Stimulated activated CD4-positive, alpha-beta T cell treated with anti-CD3 and anti-CD28 coated beads, Interleukin-4, amount 100 ng/mL, for 48 hours (primary cell): ENCODE measurements at places on chromosomes 2 and 18.

- DNase-seq = no peak
These were observed 30.3 kb downstream of the MGAT5 start for GRCh38 chr2:134284119-134284670.

DNA sequence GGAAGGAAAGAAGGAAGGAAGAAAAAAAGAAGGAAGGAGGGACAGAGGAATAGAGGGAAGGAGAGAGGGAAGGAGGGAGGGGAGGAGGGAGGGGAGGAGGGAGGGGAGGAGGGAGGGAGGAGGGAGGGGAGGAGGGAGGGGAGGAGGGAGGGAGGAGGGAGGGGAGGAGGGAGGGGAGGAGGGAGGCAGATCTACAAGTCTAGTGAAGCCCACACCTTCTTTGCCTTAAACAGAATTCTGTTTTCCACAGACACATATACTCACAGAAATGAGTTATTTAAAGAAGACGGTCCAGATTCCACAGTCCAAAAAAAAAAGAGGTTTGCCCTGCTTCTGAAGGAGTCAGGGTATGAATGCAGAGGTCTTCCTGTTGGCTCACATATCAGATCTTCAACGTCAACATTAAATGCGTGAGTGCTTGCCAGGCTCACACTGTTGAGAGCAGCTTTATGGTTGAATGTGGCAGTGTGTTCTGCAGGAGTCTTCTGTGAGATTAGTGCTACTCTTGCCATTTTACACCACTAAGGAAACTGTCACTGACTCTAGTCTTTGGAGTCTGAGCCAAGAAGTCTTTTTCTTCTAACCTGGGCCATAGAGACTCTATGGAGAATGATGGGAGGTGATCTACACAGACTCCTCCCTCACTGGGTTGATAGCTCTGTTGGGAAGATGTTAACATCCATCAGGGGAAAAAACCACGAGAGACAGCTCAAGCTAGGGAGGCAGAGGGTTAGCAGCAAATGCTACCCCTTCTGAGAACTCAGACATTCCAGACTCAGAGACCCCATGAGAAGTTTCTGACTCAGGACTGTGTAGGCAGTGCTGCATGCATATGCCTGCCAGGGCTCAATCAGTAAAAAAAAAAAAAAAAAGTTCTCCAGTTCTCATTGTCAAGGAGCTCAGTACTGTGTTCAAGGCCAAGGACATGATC lies 23.3 kb downstream of the PAX8 start:
- DNase-seq = no peak

DNA sequence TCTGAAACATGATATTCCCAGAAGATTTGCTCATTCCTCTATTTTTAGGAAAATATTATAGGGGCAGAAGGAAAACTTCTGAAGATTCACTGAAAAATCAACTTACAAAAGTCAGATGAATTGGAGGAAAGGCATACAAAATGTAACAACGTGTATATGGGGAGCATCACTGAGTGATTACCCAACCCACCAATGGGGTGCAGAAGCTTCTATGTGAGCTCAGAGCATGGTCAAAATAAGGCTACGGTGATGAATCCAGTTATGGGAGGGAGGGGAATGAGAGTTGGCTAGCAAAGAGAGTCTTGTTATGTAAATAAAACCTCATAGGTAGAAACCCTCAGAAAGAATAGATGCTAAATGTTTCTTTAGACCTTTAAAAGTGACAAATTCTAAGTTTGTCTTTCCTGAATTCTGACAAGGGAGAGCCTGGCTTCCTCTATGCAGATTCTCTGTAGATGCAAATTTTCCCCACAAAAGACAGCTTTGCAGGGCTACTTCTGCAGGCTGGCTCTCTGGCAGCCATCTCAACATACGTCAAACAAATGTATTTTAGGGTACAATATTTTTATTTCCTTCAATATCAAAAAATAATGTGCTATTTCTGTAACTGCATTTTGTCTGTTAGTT lies 171.4 kb upstream of the NDUFV2 start:
- no peak for DNase-seq

DNA sequence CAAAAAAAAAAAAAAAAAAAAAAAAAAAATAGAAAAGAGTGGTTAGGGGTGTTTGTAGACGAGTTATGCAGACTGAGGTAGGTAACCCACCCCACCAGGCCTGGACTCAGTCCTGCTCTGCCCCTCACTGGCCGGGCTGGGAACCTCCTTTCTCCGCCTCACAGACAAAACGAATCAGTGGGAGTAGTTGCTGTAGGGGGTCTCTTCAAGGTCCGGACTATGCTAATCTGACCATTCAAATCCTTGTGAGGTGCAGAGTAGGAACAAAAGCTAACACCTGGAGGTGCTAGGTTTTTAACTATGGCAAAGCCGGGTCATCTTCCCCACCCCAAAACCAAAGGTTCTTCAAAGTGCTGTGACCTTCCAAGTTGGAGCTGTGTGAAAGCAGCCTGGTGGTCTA lies 223.7 kb downstream of the SLC4A3 start:
- DNase-seq = no peak

- no peak for DNase-seq
These were observed 3.6 kb upstream of the DLX2 start for GRCh38 chr2:172106108-172106961.

GRCh38 chr18:35588995-35589394 lies 7.5 kb downstream of the GALNT1 start:
- DNase-seq = no peak

DNA sequence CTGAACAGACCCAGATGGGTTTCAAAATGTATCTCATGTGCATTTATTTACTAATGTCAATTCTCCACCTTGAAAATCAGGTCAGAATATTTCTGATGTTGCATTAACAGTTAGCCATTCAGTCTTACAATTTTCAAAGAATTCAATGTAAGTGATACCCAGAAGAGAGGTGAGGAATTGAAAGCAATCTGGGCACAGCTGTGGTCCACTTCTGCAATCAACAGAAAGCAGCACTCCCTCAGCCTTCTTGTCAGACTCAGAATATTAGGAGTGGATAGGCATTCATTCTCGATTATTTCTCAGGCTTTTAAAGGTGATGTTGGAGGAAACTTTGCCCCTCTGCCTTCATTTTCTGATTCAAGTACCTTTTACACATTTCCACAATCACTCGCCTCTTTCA lies 15.7 kb downstream of the CCL20 start:
- DNase-seq = no peak

DNA sequence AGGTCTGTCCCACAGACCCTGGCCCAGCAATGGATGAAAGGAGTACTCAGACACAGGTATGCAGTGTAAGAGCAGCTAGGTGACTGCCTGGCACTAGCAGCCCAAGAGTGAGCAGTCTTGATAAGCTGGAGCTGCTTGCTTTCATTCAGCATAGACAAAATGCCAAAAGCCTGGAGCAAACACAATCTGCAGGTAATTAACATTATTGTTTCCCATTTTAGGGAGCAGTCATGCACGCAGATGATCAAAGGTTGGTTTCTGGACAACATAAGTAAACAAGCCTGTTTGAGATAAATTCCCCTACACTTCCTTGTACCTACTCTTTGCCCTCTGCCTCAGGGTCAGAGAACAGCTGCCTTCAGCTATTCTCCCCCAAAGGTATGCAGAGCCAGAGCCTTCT lies 73.7 kb upstream of the MSTN start:
- DNase-seq = no peak
